ENCODE measurements at places on chromosomes 1 and 21. TPM values are rescaled to one million over a fixed set of nuclear protein-coding genes. Genes with fewer than 3 reads are reported as not detected.
A peak's percentile ranks its signal among the peaks of the same experiment; 100 is the strongest.

Gene UAP1
- 21.0 TPM for total RNA-seq

Gene MIXL1
- total RNA-seq = not detected

Gene PPT1
- total RNA-seq = 52.6 TPM

GRCh38 chr1:170935231-170935630 is at the start of gene MROH9:
TSS of gene MROH9 (plus strand) at chr1:170935534. CDS start at chr1:170945557, 10,023 bp downstream.
- no peak for DNase-seq
- H3K27me3 ChIP-seq = peaks cover 9% of the 10 kb centered on the region
- H3K4me1 ChIP-seq = no peaks in the 10 kb centered on the region

- H3K4me1 ChIP-seq = no peaks in the 10 kb centered on the region
- no peaks in the 10 kb centered on the region for H3K36me3 ChIP-seq
- no peak for DNase-seq
- H3K4me3 ChIP-seq = no peak overlapping the region
Measured at GRCh38 chr1:73901738-73902137, 296.2 kb downstream of the LRRIQ3 start.

DNA sequence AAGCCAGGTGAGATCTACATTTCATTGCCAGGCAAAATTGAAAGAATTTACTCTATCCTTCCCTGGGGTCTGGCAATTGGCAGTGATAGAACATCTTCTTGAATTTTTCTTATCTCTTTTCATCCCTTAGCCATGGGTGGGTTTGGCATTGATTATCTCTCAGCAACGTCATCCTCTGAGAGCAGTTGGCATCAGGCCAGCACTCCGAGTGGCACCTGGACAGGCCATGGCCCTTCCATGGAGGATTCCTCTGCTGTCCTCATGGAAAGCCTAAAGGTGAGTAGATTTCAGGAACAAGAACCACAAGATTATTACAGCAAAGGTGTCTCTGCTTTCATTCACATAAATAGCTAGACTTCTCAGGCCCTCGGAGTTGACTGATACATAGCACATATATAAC is 39.3 kb downstream of the NCF2 start:
- H3K4me3 ChIP-seq = no peak overlapping the region
- H3K36me3 ChIP-seq = peaks cover 23% of the 10 kb centered on the region
- H3K4me1 ChIP-seq = peaks cover 7% of the 10 kb centered on the region
- no peak for DNase-seq

DNA sequence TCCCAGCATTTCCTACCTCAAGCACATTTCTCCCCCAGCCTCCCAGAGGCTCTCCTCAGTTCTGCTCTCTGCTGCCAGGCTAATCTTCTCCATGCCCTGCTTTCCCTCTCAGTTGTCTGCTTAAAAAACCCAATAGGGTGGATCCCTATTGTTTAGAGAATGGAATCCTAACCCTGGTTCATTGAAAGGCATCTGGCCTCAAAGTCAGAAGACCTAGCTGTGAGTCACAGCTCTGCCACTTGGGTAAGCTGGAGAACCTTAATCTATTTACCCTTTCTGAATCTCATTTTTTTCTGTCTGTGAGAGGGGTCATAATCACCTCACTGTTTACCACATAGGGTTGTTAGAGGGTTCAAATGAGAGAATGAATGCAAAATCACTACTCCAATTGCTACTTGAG is 12.5 kb upstream of the MYOC start:
- no peaks in the 10 kb centered on the region for H3K4me1 ChIP-seq
- no peaks in the 10 kb centered on the region for H3K36me3 ChIP-seq
- no peak overlapping the region for H3K4me3 ChIP-seq

- no peaks in the 10 kb centered on the region for H3K36me3 ChIP-seq
- H3K4me1 ChIP-seq = peaks cover 6% of the 10 kb centered on the region
- H3K27me3 ChIP-seq = peaks cover 11% of the 10 kb centered on the region
- no peak overlapping the region for H3K27ac ChIP-seq
- no peak overlapping the region for H3K4me3 ChIP-seq
Measured at GRCh38 chr1:230048322-230048721, 18.7 kb upstream of the GALNT2 start.

DNA sequence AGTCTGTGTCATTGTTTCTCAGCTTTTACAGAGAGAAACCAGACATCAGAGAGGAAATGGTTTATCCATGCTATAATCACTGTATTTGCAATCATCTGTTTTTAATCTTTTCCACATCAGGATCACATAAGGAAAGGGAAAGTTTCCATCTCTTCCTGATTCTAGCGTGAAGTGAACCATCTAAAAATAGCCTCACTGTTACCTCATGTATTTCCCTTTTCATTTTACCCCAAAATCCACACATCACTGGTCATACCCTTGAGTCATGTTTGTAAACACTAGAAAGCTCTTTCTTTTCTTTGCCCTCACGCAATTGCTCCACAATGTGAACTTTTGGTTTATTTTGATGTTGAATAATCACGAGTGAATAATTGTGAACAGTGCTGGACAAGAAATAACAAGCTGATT is 146.0 kb downstream of the PLA2G4A start:
- no peak overlapping the region for H3K27ac ChIP-seq
- H3K4me3 ChIP-seq = no peak overlapping the region
- H3K27me3 ChIP-seq = peaks cover 14% of the 10 kb centered on the region

DNA sequence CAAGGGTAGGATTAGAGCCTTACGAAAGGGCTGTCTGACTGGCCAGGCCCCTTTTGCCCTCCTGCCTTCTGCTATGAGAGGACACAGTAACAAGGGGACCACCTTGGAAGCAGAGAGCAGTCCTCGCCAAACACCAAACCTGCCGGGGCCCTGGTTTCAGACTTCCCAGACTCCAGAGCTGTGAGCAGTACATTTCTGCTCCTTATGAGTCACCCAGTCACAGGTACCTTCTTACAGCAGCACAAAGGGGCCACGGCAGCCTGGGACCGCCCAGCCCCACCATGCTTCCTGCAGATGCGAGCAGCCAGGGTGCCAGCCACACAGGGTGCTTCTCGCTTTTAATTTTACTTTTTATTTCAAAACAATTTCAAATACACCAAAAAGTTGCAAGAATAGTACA is 17.2 kb upstream of the POFUT2 start:
- no peaks in the 10 kb centered on the region for H3K27me3 ChIP-seq
- H3K4me3 ChIP-seq = no peak overlapping the region
- no peak for DNase-seq
- no peak overlapping the region for H3K27ac ChIP-seq
- H3K4me1 ChIP-seq = peaks cover 21% of the 10 kb centered on the region
- H3K36me3 ChIP-seq = no peaks in the 10 kb centered on the region

GRCh38 chr1:204731985-204732575 is 46.5 kb upstream of the LRRN2 start:
- no peak overlapping the region for H3K27ac ChIP-seq
- H3K4me3 ChIP-seq = no peak overlapping the region
- peaks cover 18% of the 10 kb centered on the region for H3K27me3 ChIP-seq

- no peaks in the 10 kb centered on the region for H3K27me3 ChIP-seq
- no peaks in the 10 kb centered on the region for H3K36me3 ChIP-seq
- peak overlapping the region; percentile 78 for H3K4me3 ChIP-seq
- DNase-seq = peak; percentile 28
Measured at GRCh38 chr1:1309251-1310108, 1.1 kb downstream of the PUSL1 start.

- H3K27me3 ChIP-seq = peaks cover 33% of the 10 kb centered on the region
- H3K36me3 ChIP-seq = no peaks in the 10 kb centered on the region
- no peak for DNase-seq
- H3K4me1 ChIP-seq = no peaks in the 10 kb centered on the region
Measured at GRCh38 chr1:30345491-30346130, 377.8 kb downstream of the MATN1 start.

- H3K4me3 ChIP-seq = no peak overlapping the region
- H3K27ac ChIP-seq = no peak overlapping the region
- DNase-seq = no peak
- H3K4me1 ChIP-seq = peaks cover 9% of the 10 kb centered on the region
Measured at GRCh38 chr1:221335161-221336101, 406.5 kb downstream of the DUSP10 start.

DNA sequence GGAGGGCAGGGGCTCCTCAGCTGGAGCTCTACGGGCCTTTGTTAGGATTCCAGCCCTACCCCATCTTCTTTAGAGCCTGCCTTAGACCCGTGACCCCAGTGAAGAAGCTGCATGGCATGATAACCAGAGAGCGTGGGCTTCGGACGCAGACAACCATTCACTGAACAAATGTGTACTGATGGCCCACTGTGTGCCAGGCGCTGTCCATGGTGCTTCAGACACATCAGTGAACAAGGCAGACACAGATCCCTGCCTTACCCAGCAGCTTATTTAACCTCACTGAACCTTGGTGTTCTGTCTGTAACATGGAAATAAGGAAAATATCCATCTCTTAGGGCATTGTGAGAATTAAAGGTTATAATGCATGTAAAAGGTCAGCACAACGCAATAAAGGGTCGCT is 9.5 kb downstream of the CHIT1 start:
- H3K27me3 ChIP-seq = peaks cover 18% of the 10 kb centered on the region
- H3K36me3 ChIP-seq = no peaks in the 10 kb centered on the region
- no peak overlapping the region for H3K27ac ChIP-seq
- H3K4me1 ChIP-seq = peaks cover 6% of the 10 kb centered on the region
- H3K4me3 ChIP-seq = no peak overlapping the region

DNA sequence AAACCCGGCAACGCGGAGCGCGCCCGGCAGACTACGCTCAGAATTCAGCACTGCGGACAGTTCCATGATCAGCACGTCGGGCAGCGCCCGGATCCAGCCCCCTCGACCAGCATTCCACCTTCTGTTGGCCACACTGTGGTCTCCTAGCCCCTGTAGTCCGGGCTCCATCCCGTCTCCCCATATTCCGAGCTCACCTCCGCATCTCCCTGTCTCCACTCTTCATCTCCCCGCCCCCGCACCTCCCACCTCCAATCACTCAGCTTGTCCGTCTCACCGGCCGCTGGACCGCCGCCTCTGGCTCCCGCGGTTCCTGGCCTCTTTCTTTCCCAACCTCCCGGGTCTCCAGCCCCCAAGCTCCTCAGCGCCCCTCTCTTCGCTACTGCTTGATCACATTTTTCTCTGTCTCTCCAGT is 500 bp downstream of the EPHA10 start:
- no peak overlapping the region for H3K27ac ChIP-seq
- peaks cover 7% of the 10 kb centered on the region for H3K36me3 ChIP-seq
- H3K4me3 ChIP-seq = no peak overlapping the region

DNA sequence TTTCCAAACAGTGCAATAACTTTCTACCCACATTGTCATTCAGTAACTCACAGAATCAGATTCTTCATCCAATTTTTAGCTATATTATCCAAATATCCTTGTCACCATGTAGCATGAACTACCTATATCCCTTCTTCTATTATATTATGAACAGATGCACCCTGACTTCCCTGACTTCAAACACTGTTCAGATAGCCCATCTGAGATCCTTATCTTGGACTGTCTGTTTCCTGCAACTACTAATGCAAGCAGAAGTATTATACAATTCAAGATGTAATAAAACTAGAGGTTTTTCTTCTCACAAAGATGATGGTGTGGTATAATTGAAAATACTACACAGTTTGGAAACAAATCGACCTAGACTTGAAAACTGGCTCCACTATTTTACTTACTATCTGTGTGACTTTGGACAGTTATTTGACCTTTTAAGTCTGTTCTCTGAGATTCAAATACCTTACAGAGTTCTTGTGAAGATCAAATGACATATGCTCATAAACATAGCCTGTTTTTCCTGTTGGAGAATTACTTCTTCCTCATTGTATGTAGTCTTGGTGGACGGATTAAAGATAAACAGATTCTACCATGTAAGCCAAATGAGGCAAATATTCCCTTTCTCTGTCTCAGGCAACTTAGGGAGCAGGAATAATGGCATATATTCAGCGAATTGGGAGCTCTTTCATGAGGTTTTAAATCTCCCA is 407.9 kb upstream of the ZRANB2 start:
- no peak for DNase-seq
- no peaks in the 10 kb centered on the region for H3K36me3 ChIP-seq
- H3K4me3 ChIP-seq = no peak overlapping the region
- H3K4me1 ChIP-seq = no peaks in the 10 kb centered on the region

DNA sequence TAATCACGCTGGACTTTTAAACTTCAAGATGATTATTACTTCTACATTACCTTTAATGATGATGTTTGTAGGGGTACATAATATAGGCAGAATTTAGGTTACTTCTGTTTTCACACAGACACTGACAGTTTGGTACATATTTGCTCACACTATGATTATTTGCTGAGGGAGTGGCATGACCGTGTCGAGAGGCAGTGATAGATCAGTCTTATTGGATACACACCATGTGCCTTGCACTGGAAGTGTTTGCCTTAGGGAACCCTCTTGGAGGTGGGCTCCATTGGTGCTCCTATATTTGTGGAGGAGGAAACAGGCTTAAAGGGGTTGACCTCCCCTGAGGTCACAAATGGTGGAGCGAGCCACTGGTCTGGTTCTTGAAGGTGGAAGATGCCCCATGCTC is 132.1 kb downstream of the PRDM2 start:
- DNase-seq = no peak
- no peaks in the 10 kb centered on the region for H3K36me3 ChIP-seq
- H3K4me1 ChIP-seq = no peaks in the 10 kb centered on the region
- H3K27me3 ChIP-seq = peaks cover 7% of the 10 kb centered on the region
- no peak overlapping the region for H3K4me3 ChIP-seq

DNA sequence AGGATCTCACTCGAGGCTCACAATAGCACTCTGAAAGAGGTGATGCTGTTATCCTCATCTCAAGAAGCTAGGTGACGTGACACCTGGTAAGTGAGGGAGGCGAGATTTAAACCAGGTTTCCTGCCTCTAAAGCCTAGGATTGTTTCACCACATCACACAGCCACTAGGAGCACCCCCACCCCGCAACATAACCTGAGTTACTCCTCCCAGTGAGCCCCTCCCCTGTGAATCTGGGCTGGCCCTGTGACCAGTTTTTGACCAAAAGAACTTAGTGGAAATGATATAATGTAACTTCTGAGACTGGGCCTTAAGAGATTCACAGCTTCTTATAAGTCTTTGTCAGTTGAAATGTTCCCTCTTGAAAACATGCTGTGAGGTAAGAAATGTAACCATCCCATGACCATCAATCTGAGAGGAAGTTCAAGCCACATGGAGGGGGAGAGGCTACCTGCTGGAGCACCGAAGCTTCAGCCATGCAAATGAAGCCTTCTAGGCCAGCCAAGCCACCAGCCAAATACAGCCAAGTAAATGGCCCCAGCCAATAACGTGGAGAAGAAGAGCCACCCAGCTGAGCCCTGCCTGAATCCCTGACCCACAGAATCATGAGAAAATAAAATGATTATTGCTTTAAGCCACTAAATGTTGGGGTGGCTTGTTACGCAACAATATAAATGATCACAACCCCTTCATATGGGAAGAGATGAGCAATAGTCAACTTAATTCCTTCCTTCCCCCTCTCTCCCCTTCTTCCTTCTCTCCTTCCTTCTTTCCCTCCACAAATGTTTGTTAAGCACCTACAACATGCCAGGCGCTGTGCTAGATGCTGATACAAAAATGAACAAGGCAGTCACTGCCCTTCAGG is 61.0 kb upstream of the FAM20B start:
- H3K36me3 ChIP-seq = peaks cover 4% of the 10 kb centered on the region
- H3K27ac ChIP-seq = no peak overlapping the region
- no peak overlapping the region for H3K4me3 ChIP-seq
- no peak for DNase-seq
- H3K27me3 ChIP-seq = no peaks in the 10 kb centered on the region
- no peaks in the 10 kb centered on the region for H3K4me1 ChIP-seq

- H3K4me1 ChIP-seq = peaks cover 44% of the 10 kb centered on the region
- no peaks in the 10 kb centered on the region for H3K27me3 ChIP-seq
- H3K4me3 ChIP-seq = peak overlapping the region; percentile 44
- H3K36me3 ChIP-seq = no peaks in the 10 kb centered on the region
- no peak for DNase-seq
Measured at GRCh38 chr1:234515821-234516241, 36.9 kb upstream of the TARBP1 start.

GRCh38 chr21:44706026-44706705 is 5.2 kb downstream of the TSPEAR start:
- no peak overlapping the region for H3K4me3 ChIP-seq
- peaks cover 94% of the 10 kb centered on the region for H3K27me3 ChIP-seq
- no peak for DNase-seq
- no peak overlapping the region for H3K27ac ChIP-seq

Data from activated T-cell treated with anti-CD3 and anti-CD28 coated beads, Interleukin-2, amount 50 U/mL, for 72 hours (primary cell).